ENCODE measurements at places on chromosomes 12 and 14.

GRCh38 chr12:6613015-6613775 is 6.0 kb upstream of the CHD4 start:
- peak; percentile 76 for DNase-seq

- no peak for DNase-seq
Measured at GRCh38 chr14:104978746-104979691, 845 bp upstream of the AHNAK2 start.

DNA sequence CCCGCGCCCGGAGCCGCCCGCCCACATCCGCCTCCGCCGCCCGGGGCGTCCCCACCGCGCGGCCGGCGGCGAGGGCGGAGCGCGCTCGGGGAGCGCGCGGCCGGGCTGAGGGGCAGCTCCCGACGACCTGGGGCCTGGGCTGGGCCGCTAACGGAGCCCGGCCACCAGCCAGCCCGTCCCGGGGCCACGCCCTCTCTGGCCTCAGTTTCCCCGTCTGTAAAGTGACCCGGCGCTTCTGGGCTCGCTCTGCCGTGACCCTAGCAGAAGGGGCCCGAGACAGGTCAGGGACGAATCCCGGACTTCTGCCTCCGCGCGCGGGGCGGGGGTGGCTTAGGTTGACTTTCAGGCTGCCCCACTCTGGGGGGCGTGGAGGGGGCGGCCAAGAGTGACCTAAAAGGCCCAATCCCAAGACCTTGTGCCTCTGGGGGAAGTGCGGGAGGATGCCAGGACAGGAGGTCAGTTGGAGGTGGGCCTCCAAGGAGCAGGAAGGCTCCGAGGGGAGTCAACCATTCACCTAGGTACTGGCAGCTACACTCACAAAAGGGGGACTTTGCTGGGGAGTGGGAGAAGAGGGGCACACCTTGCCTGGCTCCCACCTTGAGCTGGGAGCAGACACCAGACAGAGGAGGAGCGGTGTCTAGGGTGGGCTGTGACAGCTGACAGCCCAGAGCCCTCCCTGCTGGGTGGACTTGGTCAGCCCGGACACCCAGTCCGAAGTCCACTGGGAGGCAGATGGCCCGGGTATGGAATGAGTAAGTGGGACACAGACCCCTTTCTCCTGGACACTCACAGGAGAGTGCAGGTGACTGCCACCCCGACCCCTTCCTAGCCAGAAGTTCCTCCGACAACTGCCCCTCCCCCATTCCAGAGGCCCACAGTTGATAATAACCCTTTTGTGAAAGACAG is 486 bp upstream of the AKT1 start:
- peak; percentile 71 for DNase-seq

DNA sequence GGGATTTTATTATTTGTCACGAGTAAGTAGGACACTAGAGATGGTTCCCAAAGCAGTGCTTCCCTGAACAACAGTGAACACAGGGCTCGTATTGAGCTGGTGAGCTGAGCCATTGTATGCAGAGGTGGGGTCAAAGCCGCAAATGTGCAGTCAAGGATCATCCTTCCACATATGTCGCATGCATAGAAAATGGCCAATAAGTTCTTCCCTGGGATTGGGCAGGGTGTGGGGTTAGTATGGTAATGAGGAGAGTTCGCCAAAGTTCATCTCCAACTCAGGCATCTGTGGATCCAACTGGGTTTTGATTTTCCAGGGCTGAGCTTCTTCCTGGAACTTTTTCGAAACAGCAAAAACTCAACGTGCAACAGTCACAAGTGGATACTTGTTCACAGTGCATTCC is 86.6 kb downstream of the CMKLR1 start:
- no peak for DNase-seq

DNA sequence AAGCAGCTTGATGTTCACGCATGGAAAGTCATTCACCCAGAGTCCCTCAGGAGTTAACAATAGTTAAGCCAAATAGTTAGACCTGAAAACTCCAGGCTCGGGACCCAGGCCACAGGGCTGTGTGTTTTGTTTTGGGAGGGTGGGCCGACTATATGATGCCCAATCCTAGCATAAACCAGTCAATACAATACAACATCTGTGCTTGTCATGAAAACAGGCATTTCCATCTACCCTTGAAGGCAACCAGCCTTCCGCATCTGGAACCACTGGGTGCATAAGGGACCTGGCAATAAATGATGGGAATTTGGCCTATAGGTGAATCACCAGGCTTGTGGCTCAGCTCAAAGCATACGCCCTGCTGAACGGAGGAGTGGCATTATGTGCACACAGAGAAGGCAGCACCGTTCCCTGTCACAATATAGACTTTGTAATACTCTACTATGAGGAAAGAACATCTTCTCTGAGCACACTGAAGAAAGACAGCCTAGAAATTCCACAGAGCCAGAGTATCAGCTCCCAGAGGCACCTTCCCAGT is 91.0 kb upstream of the FOXN3 start:
- peak; percentile 51 for DNase-seq

DNA sequence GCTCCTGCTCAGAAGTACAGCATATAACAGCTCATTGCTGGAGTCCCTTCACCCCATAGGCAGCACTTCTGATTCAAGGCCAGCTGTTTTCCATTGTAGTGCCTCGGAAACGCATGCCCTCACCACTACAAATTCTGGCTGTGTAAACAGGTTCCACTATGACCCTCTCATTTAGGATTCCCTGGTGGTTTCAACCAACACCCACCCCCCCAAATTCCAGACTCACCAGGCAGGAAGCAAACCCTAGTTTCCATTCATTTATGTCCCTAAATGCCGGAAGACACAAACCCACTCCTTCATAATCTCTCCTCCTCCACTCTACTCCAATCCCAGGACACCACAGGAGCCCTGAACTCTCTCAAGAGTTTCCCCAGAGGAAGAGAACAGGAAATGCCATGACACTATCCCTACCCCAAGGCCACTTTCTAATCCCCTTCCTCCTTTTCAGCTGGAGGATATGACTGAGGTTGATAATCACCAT is 75.9 kb upstream of the TMPO start:
- peak; percentile 49 for DNase-seq

- DNase-seq: no peak
Measured at GRCh38 chr14:105930572-105930971, 404.2 kb downstream of the TMEM121 start.

DNA sequence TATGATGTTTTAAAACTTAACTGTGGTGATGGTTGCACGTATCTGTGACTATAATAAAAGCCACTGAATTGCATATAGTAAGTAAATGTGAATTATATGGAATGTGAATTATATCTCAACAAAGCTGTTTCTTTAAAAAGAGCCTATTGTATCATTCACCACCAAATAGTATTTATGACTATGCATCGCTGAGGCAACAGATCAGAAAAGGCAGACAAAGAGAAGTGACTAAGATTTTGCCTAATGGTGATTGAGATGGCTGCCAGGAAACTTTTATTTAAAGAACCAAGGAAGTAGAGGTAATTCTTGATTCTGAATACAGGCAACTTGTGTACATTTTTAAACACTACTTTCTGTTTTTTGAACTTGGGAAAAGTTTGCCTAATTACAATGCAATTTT is 31.7 kb downstream of the DHRS7 start:
- DNase-seq: peak; percentile 5

- DNase-seq: no peak
Measured at GRCh38 chr14:104788161-104788818, 7.3 kb downstream of the AKT1 start.

DNA sequence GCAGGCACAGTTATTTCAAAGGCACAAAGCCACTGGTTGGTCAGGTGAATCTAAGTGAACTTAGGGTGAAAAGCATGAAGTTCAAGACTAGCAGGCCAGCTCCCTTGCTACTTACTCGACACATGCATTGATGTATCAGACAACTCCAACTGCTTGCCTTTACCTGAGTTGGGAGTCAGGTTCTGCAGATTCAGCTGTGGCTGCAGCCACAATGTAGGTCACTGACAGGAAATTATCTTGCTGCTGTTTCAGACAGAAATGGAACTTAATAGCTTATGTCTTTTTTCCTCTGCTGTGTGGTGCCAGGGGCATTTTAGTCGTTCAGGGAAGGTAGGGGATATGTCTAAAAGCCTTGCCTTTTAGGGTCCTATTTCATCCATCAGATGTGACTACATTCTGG is 125.6 kb upstream of the RPH3A start:
- DNase-seq: no peak

DNA sequence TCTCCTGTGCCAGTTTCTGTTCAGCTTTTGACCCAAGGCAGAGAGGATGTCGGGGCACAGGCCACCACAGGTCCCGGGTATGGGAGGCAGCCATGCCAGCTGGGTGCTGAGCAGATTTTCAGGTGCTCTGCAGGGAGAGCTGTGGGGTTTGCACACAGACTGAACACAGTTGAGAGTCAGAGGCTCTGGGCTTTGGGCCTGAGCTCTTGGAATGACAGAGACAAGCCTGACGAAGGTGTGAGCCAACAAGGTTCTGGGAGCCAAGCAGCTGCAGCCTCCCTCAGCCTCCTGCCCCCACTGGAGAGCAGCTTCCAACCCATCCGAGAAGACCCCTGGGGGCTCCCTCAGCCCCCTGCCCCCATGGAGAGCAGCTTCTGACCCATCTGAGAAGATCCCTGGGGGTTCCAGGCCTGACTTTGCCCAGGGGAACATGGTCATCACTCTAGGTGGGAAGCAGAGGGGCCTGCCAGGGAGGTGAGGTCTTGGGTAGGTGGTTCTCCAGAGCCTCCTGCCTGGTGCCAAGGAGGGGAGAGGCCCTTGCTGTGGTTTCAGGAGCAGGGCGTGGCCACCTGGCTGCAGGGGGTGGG is 13.8 kb downstream of the FBRSL1 start:
- DNase-seq: no peak

- no peak for DNase-seq
Measured at GRCh38 chr12:125208942-125209341, 143.7 kb downstream of the AACS start.

- DNase-seq: no peak
Measured at GRCh38 chr12:6279256-6279628, 31.2 kb upstream of the PLEKHG6 start.

DNA sequence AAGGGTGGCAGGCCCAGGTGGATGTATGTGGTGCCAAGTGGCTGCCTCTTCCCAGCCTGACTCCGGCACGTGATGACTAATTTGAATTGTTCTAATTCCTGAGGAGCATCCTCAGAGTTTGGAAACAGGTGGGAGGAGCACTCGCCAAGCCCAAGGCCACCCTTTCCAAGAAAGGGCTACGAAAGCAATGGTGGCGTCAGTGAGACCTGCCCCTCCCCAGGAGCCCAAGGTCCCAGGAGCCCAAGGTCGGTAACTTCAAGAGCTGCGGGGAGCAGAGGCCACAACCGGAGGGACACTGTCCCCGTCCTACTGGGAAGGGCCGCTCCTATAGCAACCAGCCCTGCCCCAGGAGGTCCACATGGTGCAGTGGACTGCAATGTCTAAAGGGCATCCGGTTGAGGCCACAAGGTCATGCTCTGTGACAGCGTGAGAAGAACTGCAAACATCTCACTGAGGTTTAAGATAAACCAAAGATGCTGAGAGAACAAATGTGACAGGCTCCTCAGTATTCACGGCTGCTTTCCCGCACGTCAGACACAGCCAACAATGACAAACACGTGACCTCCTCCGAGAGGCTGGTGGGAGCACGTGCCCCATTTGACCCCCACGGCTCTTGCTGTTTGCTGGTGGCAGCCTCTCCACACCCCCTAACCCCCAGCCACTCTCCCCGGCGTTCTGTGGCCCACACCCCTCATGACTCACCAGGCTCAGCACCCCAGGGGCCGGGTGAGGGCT is 79.6 kb downstream of the ITPK1 start:
- DNase-seq: peak; percentile 59

- peak; percentile 79 for DNase-seq
Measured at GRCh38 chr12:120534703-120535655, 823 bp downstream of the RNF10 start.

GRCh38 chr12:119802472-119802871 is 74.6 kb downstream of the CIT start:
- peak; percentile 31 for DNase-seq

GRCh38 chr12:115473257-115473956 is 789.4 kb upstream of the TBX3 start:
- DNase-seq: no peak

DNA sequence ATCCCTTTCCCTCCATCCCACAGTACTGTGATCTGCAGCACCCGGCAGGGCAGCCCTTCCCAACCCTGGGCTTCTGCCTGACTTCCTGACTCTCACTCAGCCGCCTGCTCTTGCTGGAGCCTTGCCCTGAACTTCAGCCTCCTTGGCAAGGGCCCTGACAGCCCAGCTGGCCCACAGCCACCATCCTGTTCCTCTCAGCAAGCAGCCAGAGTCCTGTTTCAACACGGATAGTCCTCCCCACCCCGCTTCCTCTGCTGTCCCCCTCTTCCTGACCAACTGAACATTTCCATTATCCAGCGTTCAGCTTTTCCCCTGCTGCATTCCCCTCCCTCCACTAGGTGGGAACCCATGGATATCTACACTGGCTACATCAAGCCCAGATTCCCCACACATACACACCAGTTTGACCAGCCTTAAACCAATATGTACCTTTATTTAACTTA is 74.0 kb upstream of the MDM1 start:
- DNase-seq: peak; percentile 75

- no peak for DNase-seq
Measured at GRCh38 chr14:74649167-74649566, 37.1 kb upstream of the LTBP2 start.

DNA sequence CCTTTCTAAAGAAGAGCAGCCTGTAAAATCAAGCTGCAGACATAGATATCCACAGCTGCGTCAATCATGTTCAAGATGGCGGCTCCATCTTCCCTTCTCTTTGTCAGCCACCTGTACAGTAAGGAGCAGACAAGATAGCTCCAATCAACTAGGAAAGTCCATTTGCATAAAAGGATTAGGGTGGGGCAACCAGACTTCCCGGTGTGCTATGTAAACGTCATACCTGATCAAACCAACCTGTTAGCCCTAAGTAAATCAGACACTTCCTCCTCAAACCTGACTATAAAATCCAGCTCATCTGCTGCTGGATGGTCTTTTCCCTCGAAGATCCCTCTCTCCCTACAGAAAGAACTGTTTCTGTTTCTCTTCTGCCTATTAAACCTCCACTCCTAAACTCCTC is 60.1 kb downstream of the BCAT1 start:
- DNase-seq: no peak

GRCh38 chr12:85476756-85477155 is 196.7 kb downstream of the ALX1 start:
- DNase-seq: no peak

DNA sequence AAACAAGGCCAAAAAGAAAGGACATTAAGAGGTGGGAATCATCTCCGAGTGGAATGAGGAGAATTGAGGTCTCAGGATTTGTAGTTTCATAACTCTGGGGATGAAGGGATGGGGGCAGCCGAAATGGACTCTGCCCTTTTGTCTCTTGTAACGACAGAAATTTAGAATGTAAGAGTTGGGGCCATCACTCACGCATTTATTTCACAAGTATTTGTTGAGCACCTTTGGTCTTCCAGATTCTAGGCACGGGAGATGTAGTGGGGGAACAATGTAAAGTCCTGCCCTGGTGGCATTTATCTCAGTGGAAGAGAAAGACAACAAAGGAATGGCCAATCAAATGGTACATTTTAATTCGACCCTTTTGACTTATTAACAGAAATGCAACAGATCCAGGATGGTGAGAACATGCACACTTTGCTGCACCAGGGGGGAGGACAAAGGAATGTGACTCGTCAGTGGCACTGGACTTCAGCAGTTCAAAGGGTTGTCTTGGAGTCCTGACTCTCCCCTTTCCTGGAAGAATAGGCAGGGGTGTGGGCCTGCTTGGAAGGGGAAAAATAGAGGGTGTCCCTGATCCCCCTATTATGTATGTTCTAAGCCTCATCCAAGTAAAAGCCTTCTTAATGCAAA is 102.0 kb downstream of the TMEM30B start:
- DNase-seq: peak; percentile 88
